ENCODE measurements at places on chromosomes 6 and 20.

- DNase-seq, result no peak
Observed at GRCh38 chr6:19465760-19466159, 371.4 kb upstream of the ID4 start.

DNA sequence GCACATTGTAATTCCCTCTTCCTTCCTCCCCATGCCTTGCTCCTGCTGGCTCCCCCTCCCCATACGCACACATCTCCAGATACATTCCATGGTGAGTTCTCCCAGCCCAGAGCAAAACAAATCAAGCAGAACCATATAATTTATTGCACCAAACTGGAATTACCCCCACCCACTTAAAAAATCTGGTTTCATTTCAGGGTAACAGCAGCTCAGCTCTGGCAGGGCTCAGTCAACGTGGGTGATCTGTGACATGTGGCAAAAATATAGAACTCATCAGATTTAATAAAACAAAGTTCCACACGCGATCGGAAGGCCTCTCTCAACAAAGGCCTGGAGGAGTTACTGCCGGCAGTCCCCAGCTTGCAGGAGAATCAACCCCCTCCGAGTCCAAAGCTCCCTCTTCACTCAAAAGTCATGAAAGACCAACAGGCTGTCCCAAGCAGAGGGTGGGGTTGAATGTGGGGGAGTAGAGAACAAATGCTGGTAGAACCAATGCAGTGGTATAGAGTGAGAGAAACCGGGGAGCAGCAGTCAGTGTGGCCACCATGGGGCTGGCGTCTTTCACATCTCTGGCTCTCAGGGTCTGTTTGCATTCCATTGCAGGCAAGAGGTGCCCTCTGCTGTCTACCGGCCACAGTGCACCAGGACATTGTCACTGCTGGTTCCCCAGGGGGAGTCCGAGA lies 323.3 kb upstream of the NT5E start:
- no peak for DNase-seq

DNA sequence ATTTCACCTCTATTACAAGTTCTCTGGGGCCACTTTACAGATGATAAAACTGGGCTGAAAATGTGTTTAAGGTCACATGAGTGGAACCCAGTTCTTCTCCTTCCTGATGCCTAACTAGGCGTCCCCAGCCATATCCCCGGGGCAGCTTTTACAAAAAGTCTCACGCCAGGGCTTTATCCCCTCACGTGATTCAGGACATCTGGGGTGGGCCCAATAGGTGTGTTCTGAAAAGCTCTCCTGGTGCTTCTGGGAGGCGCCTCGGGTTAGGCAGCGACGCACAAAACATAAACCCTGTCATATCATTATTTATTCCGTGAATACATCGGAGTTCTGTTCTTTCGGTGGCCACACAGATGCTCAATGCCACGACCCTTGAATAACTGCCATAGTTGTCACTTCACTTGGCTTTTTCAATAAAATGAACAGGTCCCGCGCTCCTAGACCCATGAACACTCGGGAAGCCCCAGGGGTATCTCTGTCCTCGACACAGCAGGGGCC lies 32.1 kb downstream of the SF3B5 start:
- DNase-seq, result no peak

GRCh38 chr6:164507206-164507940 lies 802.0 kb downstream of the C6orf118 start:
- DNase-seq, result no peak

DNA sequence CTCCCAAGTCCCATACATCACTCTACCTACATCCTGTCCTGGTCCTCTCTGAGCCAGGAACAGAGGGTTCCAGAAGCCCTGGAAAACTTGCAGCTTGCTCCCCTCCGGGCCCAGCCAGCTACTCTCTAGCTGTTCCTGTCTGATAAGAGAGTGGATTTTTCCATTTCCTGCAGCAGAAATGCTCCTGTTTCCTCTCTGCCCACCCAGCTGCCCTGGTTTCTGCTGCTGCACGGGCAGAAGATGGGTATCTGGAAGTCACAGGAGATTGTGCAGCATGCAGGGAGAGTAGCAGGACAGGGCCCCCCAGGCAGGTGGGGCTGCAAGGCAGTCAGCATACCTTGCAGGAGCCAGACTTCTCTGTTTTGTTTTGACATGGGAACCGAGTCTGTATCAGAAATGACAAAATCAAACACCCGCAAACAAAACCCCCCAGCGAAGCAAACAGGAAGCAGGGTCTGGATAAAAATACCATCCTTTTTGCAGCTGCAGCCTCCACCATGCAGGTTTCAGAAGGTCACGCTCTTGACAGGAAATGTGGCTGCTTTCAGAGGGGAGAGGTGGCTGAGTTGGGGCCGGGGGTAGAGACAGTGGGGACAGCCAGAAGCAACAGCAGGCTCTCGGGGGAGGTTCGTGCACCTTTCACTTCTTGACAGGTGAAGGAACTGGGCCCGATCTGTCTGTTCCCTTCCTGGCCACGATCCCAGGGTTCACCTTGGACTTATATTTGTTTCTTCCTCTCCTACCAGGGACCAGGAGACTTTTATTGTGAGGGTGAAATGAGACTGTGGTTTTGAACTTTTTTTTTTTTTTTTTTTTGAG lies 50.8 kb upstream of the FAM83D start:
- peak; percentile 78 for DNase-seq

DNA sequence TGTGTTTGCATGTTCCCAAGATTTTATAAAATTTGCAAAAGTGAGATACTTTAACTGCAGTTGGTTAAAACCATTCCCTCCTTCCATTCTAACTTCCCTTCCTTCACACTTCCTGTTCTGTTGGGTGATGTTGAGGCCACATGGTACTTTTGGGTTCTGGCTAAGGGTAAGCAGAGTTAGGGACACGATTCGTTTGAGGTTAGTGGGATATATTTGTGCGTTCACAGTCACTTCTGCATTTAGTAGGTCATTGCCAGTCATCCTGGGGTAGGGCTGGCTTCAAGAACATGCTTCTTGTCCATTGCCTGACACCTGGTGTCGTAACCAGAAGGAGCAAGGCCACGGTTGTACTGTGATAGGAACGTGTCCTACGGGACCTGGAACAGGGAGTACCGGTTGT lies 340.1 kb downstream of the ZFAND3 start:
- DNase-seq, result no peak

DNA sequence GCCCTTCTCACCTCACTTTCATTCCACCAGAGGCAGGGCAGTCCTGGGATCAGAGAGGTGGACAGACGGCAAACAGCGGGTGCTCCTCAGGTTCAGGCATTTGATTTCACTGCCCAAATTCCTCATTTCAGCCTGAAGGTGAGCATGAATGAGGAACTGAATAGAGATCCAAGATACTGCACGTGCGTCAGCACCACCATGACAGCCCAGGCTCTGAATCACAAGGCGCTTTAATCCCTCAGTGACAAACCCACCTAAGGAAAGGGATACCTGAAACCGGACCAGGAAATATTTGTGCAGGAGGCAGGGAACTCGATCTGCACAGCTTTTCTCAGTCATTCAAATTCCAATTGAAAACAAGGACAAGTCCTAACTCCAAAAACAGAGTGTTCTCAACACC lies 174.8 kb upstream of the HEY2 start:
- DNase-seq, result no peak

- DNase-seq, result no peak
Observed at GRCh38 chr20:7137395-7138151, 370.1 kb downstream of the BMP2 start.

DNA sequence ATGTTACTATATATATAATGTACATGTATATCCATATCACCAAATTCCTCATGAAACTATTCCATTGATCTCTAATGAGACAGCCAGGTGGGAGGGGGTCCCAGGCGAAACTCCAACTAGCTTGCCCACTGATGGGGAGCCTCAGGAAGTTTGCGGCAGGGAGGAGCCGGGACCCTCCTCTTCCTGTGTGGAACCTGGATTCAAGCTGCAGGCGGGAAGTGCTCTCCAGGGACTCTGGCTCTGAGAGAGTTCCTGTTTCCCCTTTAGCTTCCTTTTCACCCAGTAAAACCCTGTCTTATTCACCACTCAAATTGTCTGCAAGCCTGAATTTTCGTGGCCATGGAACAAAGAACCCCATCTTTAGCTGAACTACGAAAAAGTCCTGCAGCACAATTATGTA lies 152.2 kb downstream of the OPN5 start:
- DNase-seq, result no peak

- DNase-seq, result no peak
Observed at GRCh38 chr6:17268114-17268513, 13.0 kb upstream of the RBM24 start.

DNA sequence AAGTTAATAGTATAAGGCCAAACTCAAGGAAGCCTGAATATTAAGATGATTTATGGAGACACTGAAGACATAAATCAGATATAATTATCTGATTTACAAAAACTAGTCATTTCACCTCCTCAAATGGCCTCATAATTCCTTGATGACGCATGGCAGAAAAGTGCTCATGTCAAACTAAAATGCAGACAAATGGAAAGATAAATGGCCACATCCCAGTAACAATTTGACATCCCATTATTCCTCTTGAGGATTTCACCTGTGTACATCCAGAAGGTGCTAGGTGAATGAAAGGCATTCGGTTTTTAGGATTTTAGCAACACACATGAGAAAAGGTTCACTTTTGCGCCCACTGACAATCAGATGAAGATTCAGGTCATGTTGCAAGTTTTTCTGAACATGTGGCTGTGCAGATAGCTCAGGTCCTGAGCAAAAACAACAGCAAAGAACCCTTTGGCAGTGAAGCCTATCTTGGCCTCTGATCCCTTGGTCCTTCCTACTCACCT lies 24.2 kb downstream of the SGK1 start:
- DNase-seq, result no peak

DNA sequence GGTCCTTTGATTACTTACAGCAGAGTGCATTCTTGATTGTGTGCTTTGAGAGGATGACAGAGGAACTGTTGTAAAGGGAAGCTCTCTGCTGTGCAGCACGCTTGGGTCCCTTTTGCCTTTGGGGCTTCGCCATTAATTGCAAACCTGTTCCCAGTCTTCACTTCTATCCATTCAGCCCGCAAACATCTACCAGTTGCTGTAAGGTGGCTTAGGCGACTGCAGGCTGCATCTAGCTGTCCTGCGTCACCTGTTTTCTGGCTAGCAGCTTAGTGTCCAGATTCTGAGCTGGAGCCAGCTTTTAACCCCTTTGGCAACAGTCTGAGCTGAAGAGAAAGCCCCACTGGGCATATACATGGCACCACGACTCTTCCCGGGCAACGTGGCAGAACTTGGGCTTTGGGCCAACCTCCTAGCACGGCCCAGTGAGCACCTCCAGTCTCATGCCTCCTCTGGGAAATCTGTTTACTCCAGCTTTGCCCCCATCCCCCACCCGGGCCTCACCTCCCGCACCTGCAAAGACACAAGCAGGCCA lies 2.5 kb upstream of the FASTKD5 start:
- DNase-seq, result no peak

DNA sequence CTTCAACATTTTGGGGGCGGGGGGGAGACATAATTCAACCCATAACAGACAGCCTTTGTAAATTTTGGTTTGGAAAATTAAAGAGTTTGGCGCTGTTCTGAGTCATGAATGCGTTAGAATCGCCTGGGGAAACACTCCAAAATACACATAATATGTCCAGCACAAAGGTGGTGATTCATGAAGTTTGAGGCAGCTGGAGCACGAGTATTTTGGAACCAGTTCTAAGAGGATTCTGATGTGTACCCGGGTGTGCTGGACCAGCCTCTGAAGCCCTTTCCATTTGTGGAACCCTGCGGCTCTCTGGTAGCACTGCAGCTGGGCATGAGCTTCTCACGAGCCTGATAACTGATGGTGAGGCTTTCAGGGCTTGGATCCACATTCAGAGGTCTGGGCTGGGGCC lies 4.7 kb downstream of the GMPR start:
- no peak for DNase-seq

DNA sequence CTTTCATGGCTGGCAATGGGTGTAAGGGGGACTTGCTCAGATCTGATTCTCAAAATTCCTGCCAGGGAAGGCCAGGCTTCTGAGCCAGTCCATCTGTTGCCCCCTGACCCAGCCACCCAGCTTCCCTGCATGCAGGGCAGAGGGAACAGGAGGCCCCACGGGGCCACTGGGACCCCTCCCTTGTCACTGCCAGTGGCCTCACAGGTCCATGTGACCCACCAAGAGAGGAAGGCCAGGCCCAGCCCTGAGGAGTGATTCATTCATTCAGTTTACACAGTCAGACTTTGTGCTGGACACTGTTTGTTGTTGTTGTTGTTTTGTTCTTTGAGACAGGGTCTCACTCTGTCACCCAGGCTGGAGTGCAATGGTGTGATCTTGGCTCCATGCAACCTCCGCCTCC lies 39.5 kb downstream of the UBE2V1 start:
- no peak for DNase-seq

GRCh38 chr6:138774370-138774769 lies 801 bp downstream of the CCDC28A start:
- no peak for DNase-seq

DNA sequence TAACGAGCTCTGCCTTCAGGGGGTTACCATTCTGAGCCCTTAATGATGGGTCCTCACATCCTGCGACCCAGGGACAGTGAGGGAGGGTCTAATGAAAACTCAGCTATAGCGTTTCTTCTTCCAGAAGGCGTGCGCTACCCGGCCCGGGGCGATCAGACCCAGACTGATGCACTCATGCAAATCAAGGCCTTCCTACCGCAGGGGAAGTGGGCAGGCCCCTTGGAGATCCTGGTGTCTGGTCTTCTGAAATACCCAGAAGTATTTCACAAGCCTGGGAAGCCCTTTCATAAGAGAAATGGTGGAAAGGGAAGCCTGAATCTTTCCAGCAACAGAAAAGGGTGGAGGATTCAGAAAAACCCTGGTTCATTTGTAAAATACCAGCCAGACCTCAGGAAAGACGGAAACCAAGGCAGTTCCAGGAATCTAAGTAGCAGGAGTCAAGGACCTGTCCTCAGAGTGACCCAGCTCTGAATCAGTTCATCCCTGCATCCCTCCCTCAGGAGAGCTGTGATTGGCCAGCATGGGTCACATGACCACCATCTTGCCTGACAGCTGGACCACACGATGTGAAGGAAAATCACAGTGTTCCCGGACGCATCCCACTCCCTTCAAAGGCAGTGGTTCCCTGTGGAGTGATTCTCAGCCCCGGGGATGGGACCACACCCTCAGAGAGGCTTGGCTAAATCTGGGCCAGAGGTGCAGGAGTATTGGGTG lies 12.7 kb downstream of the BFSP1 start:
- DNase-seq, result no peak

- DNase-seq, result no peak
Observed at GRCh38 chr6:117919775-117920729, 13.0 kb downstream of the SLC35F1 start.

- DNase-seq, result no peak
Observed at GRCh38 chr6:33205191-33206026, 954 bp downstream of the HSD17B8 start.

DNA sequence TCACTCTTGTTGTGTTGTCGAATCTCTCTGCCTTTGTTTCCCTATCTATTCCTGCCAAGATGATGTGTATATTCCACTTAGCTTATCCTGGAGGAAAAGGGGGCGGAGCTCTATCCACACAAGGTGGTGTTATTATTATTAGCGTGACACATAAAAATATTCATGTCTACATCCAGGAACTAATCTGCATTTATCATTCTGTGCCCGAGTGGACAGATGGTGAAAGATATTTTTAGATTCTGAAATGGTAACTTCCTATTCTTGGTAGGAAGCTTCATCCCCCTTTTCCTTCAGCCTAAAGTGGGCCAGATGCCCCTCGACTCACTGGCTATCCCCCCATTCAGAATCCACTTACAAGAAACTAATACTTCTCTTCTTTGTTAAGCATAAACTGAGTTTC lies 2.0 kb downstream of the XKR7 start:
- DNase-seq, result no peak

GRCh38 chr6:110036408-110037302 lies 58.5 kb downstream of the GPR6 start:
- no peak for DNase-seq

- no peak for DNase-seq
Observed at GRCh38 chr20:34883809-34884208, 7.4 kb downstream of the ACSS2 start.

Data from central memory CD4-positive, alpha-beta T cell (primary cell).